ENCODE measurements at places on chromosomes 2 and 18.

GRCh38 chr2:142599504-142599903 is 278.0 kb upstream of the KYNU start:
- DNase-seq = no peak

GRCh38 chr2:179692043-179692442 is 169.4 kb downstream of the ZNF385B start:
- DNase-seq = peak; percentile 26

- no peak for DNase-seq
Measured at GRCh38 chr2:144190908-144191605, 328.9 kb downstream of the ZEB2 start.

DNA sequence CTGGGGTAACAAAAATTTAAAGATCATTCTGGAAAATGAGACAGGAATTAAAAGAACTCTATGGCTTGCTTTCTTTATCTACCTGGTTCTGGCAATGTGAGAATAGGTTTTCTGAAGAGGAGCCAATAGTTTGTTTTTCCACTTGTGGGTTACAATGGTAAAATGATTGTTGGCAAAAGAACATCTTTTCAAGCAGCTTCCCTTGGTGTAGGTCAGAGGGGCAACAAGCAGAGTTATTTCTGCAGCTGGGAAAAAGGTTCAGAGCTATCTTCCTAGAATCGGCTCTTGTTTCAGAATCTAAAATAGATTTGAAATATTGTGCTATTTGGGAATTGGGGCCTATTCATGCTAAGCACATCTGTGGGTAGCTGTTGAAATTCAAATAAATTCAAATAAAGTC is 11.5 kb upstream of the TSPYL6 start:
- no peak for DNase-seq

DNA sequence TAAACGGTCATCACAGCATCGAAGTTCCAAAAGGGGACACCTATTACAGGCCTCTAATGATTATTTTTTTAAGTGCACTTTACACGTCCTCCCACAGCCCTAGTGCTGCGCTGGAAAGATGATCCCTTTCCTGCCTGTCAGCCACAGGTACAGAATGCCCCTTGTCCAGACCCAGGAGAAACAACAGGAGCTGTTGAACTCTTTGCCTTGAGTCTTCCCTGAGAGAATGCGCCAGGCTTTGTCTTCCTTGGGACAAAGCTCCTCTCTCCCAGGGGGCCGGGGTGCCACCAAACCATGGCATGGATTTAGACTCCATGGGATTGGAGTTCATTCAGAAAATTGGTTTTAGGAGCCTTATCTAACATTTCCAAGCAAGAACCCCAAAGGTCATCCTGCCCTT is 319.0 kb upstream of the SOX11 start:
- no peak for DNase-seq

DNA sequence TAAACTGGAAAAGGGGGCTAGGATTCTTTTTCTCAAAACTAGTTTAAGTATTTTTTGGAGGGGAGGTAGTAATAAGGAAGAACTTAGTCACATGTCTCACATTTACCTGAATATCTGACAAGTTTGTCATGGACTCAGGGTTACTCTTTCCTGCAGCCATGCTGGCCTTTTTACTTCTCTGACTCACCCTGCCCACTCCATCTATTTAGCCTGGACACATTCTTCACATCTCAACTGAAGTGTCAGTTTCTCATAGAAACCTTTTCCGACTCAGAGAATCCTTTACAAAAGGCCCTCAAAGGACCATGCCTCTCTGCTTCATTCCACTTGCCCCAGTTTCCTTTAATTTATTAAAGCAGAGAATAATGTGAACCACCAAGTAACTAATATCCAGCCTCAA is 42.6 kb downstream of the SCN7A start:
- peak; percentile 3 for DNase-seq

GRCh38 chr2:71691747-71692441 is 238.5 kb downstream of the DYSF start:
- DNase-seq = no peak

DNA sequence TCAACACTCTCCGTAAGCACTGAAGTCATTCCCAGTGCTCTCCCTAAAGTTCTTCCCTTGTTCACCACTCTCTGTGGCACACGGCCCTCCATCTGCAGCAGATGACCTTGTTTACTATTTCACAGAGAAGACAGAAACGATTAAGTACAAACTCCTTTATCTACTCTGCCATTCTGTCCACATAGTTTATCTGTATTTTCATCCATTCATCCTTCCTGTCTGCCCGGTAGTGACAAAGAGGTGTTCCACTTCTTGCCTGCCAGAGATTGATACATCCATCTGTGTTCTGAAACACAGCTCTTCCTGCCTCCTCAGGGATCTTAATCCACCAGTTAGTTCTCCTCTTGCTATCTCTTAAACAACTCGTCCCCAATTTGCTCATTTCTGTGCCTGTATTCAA is 77.9 kb upstream of the CD226 start:
- DNase-seq = no peak

DNA sequence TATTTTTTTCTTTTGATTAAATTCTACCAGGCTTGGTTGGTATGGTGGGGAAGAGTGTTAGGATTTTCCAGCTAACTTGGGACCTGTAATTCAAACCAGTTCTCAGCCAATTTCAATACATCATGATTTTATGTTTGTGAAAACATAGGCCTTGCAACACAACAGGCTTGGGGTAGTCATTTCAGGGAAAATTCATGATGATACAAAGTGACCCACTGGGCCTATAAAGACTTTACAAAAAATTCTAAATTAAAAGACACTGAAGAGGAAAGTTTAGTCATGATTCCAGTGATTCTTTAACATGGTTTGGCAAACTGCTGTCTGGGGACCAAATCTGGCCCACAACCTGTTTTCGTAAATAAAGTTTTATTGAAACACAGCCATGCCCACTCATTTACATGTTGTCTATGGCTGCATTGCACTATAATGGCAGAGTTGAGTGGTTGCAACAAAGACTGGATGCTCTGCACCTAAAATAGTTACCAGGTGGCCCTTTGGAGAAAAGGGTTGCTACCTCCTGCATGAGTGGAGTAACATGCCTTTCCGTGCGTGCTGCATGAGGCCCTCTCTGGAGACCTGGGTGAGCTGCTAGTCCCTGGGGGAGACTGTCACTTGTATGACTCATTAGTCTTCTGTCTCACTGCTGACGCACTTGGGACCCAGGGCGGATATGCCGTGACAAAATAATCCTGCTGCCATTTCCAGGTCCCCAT is 73.6 kb downstream of the NPAS2 start:
- DNase-seq = peak; percentile 57

- no peak for DNase-seq
Measured at GRCh38 chr2:109563980-109564550, 49.7 kb downstream of the SEPTIN10 start.

DNA sequence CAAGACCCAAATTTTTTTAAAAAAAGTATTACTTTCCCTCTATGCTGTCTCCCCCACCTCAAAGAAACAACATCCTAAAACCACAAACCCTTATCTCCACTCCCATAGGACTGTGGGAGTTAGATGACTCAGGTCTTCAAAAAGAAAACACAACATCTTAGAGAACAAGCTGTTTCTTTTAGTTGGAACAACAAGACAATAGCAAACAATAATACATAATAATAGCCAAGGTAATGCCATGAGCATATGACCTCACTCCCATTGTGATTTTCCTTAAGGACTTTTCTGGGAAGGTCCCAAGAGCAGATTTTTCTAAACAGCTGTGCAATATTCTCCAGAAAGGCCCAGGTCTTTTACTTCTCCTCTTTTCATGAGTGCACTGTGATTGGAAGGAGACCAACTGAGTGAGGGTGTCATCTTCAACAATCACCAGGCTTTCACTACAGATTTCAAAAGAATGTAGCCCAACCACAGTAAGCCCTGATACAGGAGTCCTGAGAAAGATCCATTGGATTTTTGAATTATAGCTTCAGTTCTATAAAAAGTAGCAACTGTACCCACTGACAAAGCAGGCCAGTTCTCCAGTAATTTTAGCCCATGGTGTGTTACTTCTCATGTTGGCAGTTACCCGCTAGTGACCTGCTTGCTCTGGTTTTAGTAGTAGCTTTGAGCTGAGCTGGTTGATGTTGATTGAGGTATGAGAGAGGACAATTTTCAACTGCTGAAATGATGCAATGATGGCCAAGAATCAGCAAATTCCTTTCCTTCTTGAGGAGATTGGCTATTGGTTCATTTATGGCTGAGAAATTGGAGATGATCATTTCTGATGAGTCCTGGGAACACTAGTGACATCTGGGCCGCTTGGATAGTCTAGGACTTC is 144.5 kb upstream of the TCF4 start:
- peak; percentile 84 for DNase-seq

DNA sequence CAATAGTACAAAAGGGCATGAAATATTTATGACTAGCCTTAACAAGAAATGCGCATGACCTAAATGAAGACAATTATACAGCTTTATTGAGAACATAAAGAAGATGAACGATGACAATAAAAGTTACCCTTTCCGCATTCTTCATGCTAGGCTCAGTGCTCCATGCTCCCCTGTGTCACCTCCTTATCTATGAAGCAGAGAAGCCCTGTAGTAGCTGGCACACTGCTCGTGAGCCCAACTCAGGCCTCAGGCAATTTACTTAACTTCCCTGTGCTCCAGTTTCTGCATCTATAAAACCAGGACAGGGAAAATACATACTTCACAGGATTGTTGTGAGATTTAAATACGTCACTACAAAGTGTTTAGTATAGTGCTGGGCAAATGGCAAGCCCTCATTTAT is 34.5 kb upstream of the NABP1 start:
- no peak for DNase-seq

- no peak for DNase-seq
Measured at GRCh38 chr18:31860488-31860887, 82.4 kb downstream of the TRAPPC8 start.

DNA sequence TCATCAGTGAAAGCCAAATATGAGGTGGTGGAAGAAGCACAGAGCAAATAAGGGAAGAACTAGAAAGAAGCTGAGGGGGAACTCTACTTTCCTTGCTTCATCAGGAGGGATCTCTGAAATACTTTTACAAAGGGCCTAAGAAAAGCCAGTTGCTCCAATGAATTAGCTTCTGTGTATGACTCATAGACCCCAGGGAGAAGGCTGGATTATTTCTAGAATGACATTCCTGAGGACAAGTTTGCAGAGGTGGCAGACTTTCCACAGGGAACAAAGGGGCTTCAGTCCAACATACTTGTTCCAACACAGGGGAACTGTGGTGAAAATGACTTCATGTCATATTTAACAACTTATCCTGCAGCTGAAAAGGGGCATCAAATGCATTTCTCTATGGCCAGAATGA is 29.0 kb downstream of the DOK1 start:
- peak; percentile 68 for DNase-seq

- peak; percentile 70 for DNase-seq
Measured at GRCh38 chr2:191631754-191632153, 46.2 kb upstream of the NABP1 start.

DNA sequence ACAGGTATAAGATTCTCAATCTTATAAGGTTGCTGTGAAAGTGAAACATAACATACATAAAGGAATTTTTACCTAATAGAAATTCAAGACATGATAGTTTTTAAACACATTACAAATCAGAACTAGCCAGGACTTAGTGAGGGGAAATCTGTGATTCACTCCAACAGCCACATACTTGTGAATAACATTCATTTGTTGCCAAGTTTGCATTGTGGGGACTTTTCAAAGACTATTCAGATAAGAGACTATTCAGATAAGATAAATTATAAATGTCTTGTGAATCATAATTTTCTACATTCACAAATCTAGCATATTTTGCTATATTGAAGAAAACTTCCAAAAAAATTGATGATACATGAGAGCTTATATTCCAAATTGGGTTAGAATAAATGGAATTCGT is 345.3 kb upstream of the CDH20 start:
- peak; percentile 20 for DNase-seq

- peak; percentile 1 for DNase-seq
Measured at GRCh38 chr2:153864022-153864421, 7.7 kb upstream of the GALNT13 start.

GRCh38 chr2:44834656-44835055 is 106.8 kb upstream of the SIX3 start:
- DNase-seq = no peak

- peak; percentile 80 for DNase-seq
Measured at GRCh38 chr2:196939371-196939770, 12.9 kb upstream of the PGAP1 start.

GRCh38 chr2:116879650-116880160 is 934.8 kb upstream of the DDX18 start:
- DNase-seq = no peak

DNA sequence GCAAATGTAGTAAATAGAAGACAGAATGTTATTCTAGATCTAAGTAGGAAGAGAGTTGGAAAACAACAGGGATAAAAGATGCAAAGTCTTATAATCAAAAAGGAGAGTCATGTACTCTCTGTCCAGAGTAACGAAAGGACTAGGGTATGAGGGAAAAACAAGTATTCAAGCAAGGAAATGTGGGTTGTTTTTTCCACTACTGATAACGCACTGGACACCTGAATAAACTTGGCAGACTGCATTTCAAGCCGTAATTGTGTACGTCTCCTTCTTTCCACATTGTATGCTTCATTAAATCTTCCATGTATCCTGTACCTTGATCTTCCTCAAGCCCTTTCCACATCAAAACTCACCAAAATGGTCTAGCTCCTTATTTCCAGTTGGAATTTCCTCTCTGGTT is 420.6 kb downstream of the ZEB2 start:
- no peak for DNase-seq
